ENCODE measurements at places on chromosomes 2 and 18.

- DNase-seq, result no peak
Observed at GRCh38 chr18:39596891-39597290, 2031.3 kb upstream of the CELF4 start.

DNA sequence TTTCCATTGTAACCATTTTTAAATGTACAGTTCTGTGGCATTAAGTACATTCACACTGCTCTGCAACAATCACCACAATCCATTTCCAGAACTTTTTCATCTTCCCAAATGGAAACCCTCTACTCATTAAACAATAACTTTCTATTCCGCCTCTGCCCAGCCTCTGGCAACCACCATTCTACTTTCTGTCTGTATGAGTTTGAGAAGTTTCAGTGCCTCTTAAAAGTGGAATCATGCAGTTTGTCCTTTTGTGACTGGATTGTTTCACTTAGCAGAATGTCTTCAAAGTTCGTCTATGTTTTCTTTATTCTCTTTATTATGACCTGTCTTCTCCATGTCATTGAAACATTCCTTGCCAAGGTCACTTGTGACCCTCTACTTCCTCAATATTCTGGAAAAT, 22.0 kb upstream of the PELI1 start:
- DNase-seq, result no peak

- no peak for DNase-seq
Observed at GRCh38 chr18:3910512-3910911, 460.5 kb downstream of the TGIF1 start.

- DNase-seq, result no peak
Observed at GRCh38 chr2:15826273-15826717, 114.1 kb upstream of the MYCN start.

DNA sequence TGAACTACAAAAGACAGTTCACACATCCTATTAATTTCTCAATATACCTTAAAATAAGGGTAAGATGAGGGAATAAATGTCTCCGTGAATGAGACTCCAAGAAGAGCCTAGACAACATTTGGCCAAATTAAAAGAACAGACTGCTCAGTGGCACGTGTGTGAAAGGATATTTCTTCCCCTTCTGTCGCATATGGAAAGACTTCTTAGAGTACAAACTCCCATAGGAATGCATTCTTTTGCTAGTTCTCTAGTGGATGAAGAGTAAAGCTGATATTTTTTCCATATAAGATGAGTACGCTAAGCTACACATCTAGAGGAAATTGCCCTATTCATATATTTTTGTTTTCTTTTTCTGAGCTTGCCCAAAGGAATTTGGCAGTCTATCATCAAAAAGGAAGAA, 710.0 kb upstream of the ID2 start:
- DNase-seq, result no peak

- DNase-seq, result no peak
Observed at GRCh38 chr18:58363767-58364540, 264.9 kb downstream of the ALPK2 start.

GRCh38 chr2:48112911-48113680, 206.8 kb upstream of the FBXO11 start:
- no peak for DNase-seq

DNA sequence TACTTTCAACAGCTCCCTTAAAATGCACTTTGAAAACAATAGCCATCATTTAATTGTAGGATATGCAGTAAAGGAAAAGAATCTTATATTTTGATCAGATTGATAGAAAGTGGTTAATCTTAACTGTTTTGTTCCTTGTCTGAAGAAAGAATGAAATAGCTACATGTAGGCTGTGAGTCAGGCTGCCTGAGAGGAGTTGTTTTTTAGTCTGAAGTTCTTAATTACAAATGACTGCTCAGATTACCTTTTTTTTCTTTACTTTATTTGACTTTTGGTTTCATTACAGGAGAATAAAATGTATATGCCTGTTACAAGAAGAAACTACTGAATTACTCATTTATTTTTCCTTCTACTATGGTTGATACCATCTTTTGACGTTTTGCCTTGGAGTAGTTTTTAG, 56.8 kb downstream of the AGFG1 start:
- DNase-seq, result no peak

DNA sequence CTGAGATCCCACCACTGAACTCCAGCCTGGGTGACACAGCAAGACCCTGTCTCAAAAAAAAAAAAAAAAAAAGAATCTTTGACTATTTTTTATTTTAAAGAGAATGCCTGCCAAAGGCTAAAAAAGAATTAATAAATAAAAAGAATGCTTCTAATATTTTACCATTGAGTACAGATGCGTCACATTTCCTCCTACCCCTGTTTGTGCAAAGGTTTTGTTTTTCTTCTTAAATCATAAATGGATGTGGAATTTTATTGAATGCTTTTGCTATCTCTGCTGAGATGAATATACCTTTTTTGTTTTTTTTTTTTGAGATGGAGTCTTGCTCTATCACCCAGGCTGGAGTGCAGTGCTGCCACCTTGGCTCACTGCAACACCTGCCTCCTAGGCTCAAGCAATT, 22.8 kb downstream of the CYBRD1 start:
- no peak for DNase-seq

- no peak for DNase-seq
Observed at GRCh38 chr2:3661149-3661660, 3.2 kb downstream of the ALLC start.

DNA sequence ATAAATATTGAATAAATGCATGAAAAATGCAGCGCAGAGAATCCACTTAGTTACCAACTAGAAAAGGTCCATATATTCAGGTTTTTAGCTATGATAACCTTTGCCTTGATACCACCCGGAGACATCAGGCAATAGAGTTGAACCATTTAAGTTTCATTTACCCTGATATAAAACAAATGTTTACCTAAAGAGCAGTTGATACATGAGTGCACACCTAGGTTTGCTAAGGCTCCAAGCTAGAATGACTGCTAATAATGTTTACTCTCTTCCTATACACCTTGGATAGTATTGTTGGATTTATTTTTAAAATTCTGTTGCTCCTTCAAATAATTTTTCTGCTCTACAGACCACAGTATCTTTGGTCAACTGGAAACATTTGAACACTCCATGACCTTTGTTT, 1463.6 kb downstream of the LRP1B start:
- DNase-seq, result no peak

- no peak for DNase-seq
Observed at GRCh38 chr18:10298346-10298745, 156.1 kb upstream of the APCDD1 start.

DNA sequence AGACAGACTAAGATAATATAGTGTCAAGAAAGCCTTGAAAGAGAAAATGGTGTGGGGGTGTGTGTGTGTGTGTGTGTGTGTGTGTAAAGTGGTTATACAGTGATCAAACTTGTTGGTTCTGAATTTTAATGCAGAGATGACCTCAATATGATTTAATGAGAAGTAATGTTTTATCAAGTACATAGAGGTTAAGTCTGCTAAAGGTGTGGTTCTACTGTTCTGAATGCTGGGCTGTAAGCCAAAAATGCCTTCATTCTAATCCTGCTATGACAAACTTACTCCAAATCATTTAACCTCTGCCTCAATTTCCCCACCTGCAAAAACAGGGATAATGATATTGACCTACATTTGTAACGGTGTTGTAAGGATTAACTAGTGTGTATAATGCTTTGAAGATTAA, 87.9 kb downstream of the WDPCP start:
- DNase-seq, result no peak

DNA sequence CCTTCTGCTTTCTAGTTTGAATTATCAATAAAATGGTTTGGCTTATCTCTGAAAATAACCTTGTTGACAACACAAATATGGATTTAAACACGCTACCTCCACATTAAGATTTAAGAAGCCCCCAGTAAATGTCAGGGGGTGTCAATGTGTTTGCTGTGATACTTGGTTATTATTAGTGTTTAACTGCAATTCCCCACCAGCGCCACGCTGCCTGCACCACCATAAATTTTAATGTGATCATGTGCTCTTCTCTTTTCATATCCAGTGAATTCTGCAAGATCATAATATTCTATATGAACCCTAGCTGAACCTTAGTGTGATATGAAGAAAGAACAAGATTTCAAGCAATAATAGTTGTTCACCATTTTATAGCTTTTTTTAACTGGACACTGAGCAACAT, 330.7 kb downstream of the AGPS start:
- no peak for DNase-seq

- DNase-seq, result no peak
Observed at GRCh38 chr2:39685126-39685525, 19.4 kb downstream of the TMEM178A start.

- DNase-seq, result no peak
Observed at GRCh38 chr2:98093611-98094010, 6.6 kb downstream of the VWA3B start.

- no peak for DNase-seq
Observed at GRCh38 chr18:72181241-72181764, 362.8 kb downstream of the CBLN2 start.

DNA sequence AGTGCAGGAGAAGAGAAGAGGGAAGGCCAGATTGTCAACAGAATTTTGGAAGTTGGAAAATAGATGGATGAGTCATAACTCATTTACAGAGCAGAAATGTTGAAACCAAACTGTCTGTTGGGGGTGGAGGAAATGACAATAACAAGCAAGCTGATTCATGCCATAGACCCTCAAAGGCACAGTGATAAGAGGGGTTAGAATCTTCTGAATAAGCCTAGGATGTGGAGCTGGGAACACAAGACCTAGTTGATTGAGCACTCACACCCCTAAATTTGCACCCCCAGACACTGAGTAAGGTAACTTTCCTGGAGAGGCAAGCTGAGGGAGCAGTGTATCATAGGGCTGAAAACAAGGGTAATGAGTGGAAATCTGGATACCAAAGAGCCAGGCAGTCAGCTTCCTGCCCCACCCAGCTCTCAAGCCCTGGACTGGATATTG, 141.4 kb downstream of the SCG2 start:
- DNase-seq, result no peak

DNA sequence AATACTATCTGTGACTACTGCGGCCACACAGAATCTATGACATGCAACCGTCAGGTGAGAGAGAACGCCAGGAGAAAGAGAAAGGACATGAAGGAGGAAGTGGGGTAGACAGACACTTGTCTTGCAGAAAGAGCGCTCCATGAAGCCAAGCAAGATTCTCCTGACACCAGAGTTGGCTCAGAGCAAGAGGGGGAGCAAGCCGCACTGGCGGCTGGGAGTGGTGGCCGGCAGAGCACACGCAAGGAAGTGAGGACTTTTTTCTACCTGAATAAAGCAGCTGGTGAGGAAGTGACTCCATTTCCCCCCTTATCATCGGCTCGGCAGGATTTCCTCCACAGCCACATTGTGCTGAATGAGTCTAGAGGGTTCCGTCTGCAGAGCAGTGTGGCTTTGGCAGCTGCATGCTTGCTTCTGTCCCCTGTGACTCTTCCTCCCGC, 181.6 kb downstream of the BCL2 start:
- no peak for DNase-seq

DNA sequence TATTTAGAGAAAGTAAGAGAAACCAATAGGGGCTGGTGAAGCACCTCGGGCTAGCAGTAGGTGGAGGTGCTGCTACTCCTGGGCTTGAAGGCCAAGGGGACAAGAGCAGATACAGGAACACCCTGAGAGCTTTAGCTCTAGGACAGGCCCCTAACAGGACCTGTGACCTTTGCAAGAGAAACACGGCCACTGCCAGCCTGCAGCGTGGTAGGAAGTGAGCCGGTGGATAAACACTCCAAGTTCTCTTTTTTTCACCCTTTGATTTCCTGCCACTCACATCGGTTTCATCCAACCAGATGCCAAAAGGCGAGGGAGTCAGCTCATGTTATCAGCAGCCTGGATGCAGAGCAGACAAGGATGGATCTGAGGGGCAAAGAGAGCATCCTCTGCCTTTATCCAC, 66.8 kb upstream of the SPRED2 start:
- no peak for DNase-seq

DNA sequence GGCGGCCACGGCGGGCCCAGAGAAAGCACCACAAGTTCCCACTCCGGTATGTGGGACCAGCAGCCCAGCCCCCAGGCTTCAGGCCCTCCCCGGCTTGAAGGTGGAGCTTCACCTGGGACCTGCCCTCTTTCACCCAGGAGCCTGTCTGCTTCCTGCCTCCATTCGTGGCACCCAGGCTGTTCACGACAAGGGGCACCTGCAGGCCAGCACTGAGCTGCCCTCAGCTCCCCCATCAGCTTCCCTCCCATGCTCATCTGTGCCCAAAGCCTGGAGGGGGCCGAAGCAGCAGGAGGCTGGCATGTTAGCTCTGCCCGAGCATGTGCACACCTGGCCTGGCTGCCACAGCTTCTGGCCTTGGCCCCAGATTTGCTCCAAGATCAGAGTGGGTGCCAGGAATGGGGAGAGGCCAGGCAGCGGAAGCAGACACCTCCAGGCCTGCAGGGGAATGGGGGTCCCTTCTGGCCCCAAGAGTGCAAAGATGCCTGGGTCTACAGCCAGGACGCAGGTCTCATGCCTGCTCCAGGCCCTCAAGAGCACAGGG, 312.4 kb upstream of the SYT4 start:
- no peak for DNase-seq

GRCh38 chr18:9743200-9744016, 35.3 kb downstream of the RAB31 start:
- DNase-seq, result peak; percentile 93

- no peak for DNase-seq
Observed at GRCh38 chr2:64880193-64880951, 108.8 kb upstream of the SLC1A4 start.

DNA sequence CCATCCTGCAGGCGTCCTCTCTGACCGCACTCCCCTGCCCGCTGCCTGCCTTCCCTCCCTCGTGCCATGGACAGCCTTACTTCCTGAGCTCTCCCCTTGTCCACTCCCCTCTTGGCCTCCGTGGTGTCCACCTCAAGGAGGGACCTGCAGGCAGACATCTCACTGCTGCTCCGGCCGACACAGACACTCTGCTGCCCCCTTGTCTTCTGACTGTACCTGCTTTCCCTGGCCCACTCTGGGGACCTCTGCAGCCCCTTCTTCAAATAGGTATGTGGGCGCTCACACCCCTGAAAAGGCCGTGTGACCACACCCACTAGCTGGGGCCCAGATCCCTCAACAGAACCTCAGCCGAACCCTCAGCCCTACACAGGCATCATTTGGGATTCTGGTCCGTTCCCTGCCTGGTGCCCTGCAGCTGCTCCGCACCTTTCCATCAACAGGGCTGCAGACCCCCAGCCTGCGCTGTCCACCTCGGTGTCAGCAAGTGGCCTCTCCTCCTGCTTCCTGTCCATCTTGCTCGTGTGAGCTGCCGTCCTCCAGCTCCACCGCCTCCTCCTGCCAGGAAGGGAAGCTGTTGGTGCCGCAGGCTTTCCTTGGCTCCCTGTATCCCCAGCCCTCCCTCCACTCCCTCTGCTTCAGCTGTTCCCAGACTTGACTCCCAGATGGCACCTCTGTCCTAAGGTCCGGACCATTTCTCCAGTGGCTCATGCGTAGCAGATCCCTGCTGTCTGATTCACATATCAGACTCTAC, 94.1 kb downstream of the KLHL29 start:
- DNase-seq, result no peak

DNA sequence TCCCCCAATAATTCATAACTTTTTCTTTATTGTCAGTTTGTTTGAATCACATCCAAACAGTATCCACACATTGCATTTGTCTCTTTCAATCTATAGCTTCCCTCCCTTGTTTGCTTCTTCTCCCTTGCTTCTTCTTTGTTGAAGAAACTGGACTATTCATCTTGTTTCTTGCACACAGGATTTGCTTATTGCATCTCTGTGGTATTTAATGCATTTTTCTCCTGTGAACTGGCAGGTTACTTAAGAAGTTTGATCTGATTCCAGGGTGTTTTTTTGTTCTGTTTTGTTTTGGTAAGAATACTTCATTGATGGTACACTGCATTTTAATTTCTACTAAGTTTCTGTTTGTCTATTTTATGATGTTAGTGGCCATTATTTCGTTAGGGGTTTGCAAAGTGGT, 166.8 kb downstream of the CAMKMT start:
- DNase-seq, result peak; percentile 61

GRCh38 chr2:159604159-159604558, 12.2 kb downstream of the BAZ2B start:
- DNase-seq, result no peak

GRCh38 chr2:163657281-163657656, 78.5 kb downstream of the FIGN start:
- no peak for DNase-seq

Data from kidney epithelial cell (primary cell).